ENCODE measurements at places on chromosomes 3 and 15.

DNA sequence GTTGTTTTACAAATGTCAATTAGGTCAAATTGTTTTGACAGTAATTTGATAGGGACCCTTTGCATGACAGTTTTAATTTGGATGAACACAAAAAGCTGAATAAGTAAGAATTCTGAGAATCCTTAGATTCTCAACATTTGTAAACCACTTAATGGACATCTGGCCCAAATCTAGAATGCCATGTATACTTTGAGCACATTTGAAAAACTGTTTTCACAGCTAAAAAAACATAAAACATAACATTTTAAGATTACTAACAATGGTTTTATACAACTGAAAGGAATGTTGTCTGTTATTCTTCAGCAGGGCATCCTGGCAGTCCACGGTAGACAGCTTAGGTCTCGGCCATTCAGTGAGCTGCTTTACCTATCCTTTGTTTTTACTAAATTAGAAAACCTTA, 34.5 kb upstream of the TM2D3 start:
- DNase-seq: no peak

DNA sequence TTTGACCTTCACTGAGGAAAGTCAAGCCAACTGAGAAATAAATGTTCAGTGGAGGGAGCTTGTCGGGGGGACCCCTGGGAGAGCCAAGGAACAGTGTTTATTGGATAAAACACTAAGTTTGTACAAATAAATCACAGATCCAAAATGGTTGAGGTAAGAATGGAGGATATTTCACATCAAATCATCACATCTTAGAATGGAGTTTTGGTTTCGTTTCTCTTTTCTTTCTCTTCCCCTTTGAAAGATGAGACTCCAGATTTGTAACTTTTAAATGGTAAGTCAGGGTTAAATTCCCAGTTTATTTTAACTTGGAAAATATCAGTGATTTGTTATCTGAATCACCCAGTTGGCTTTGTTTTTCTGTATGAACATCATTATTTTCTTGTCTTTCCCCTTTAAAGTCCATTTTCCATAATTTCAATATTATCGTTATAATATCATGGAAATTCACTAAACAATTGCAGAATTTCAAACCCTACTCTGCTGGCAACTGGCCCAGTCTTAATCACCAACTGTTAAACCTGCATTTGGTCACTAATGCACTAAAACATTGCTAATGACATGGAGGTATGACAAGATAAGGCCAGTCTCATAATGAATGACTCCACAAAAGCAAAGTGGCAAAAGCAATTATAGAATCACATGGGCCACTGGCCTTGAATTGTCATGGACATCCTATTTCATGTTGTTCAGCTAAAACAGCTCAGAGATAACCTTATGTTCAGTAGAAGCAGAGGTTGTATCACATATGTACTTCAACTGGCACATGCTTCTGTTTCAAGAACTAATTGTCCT, 295.1 kb downstream of the SHOX2 start:
- DNase-seq: no peak

DNA sequence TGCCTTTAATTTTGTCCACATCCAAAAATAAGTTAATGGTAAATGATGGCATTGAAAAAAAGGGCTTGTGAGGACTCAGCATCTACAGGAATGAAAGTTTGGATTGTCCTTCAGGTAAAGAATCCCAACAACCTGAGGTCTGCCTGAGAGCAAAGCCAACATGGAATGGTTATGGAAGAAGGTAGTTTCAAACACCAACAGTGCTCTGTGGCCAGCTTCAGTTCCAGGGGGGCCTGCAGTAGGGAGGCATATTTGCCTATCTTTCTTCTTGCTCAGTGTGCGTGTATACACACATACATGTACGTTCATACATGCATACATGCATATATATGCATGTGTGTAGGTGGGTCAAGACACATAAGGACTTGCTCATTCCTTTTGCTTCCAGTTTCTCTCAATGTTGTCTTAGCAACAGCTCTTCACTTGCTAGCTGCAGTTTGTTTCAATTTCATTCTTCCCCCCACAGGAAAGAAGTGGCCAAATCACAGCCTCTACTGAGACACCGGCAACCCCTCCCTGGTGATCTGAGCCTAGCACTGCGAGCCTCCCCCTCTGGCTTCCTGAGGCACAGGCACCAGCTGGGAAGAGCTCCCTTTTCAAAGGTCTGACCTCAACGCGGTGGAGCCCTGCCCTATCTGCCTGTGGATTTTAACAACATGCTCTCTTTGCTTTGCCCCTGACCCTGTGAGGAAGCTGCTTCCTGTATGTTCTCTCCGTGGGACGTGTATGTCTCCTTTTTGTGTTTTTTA, 146.2 kb downstream of the KLF13 start:
- no peak for DNase-seq

DNA sequence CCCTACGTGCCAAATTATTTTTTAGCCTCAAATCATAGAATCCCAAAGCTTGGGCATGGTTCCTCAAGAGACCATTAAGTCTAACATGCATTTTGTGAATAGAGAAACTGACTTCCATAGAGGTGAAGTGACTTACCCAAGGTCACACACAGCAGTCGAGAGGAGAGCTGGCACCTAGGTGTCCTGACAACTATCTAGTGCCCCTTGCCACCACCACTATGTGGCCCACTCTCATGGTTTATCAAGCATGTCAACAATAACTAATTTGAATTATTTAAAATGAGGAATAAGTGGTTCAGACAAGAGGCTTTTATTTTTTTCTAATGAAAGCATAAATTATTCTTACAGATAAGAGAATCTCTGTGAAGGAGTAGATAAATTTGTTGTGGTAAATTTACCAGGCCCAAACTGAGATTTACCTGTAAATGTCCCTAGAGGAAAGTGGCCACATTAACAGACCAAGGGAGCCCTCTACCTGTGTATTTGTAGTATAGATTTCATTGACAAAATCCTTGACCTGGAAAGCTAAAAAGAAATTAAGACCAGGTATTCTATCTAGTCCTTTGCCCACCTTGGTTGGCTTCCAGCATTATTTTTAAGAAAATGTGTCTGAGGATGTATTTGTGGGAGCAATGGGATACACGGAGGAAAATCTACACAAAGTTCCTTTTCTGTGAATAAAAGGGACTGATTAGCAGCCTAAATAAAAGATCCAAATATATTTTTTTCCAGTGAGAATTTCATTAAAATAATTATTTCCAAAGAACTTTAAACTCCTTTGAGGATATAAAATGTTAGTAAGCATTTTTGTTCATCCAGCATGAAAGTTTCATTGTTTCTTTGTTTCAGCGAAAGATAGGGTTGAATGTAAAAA, 49.1 kb downstream of the IQCH start:
- no peak for DNase-seq

DNA sequence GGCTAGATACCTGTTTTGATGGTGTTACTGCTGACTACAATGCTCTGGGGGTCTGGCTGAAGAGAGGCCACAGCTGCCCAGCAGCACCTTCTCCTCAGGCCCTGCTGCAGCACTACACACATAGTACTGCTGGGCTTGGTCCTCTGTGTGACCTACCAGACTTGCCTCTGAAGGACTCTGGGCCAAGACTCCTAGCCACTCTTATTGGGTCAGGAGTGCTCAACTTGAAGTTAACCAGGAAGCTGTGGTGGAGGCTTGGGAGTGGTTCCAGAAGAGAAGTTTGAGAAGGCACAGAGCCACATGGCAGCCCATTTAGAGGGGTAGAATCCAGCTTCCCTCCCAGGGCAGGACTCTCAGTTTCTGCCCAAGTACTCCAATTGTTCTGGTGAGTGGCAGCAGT, 16.6 kb downstream of the ELP6 start:
- DNase-seq: no peak

DNA sequence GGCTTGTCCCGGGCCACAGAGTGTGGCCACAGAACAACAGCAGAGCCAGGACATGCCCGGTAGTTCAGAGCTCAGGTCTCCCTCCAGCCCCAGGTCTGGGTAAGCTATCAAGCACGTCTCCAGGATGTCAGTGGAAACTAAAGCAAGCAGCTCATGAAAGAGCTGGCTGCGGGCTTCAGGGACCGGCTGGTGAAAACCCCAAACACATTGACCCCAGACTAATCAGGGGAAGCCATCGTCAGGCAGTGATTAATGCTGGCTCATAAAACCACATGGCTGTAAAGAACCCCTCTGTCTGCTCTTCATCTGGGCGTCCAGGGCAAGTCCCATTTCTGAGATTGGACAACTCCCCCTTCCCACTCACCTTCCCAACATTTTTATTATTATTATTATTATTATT, 37.8 kb downstream of the LMCD1 start:
- DNase-seq: no peak

DNA sequence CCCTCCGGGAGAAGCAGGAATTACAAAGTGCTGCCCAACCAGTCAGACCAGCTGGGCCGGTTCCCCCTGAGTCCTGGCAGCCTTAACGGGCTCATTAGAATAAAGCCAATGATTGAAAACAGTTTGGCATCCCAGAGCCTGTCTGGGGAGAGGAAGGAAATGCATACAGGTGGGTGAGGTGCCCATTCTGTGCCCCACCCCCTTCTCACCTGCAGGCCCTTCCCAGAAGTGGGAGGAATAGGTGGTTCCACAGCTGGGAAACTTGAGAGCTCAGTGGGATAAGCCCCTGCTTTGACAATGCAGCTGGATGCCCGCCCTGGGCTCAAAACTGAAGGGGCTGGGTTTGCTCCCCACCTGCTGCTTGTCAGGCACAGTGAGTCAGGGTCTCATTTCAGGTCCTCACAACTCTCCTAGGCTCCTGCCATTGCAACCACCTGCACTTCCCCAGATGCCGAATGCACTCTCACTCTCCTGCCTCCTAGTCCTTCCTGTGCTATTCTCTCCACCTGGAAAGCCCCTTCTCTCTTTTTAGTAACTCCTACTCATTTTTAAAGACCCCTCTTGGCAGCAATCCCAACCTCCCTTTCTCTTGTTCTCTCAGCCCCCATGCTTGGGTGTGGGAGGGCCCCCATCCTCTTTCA, 5.5 kb upstream of the BUB1B start:
- DNase-seq: no peak

DNA sequence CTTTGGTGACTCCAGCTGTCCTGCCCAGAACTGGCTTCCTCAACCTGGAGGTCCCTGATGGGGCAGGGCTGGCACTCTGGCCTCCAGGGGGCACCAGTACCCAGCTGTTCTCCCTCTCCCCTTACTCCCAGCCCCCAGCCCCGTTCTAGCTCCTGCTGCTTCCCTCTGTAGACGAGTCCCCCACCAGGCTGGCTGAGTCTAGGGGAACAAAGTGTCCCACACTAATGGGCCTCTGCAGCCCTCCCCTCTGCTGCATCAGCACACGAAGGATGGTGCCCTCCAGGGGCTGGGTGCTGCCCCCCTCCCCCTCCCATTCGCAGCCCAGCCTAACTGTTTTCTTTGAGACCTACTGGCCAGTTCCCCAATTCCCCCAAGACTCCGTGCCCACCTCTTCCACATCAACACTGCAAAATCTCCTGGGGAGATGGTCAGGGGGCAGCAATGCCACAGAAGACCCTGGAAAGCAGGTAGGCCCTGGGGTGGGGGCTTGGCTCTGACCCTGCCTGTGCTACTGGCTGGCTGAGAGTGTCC, 4.2 kb downstream of the RHCG start:
- DNase-seq: no peak

GRCh38 chr3:139774560-139775302, 97.0 kb upstream of the NMNAT3 start:
- no peak for DNase-seq

GRCh38 chr3:51815614-51816013, 36.6 kb upstream of the IQCF6 start:
- no peak for DNase-seq

DNA sequence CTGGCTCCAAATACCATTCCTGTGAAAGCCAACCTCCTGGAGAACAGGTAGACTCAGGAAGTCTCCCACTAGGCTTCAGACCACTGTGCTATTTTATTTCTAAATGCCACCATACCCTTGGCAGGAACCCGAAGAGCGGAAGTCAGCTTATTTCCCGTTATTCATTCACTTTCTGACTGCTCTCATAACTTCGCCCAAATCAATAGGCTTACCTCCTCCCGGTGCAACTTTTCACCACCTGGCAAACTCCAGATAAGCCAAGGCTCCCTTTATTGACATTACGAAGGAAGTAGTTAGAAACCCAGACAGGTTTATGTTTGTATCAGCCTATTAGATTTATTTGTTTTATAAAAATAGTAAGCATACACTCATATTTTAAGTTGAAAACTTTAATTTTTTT, 3.3 kb upstream of the CCDC54 start:
- DNase-seq: no peak

DNA sequence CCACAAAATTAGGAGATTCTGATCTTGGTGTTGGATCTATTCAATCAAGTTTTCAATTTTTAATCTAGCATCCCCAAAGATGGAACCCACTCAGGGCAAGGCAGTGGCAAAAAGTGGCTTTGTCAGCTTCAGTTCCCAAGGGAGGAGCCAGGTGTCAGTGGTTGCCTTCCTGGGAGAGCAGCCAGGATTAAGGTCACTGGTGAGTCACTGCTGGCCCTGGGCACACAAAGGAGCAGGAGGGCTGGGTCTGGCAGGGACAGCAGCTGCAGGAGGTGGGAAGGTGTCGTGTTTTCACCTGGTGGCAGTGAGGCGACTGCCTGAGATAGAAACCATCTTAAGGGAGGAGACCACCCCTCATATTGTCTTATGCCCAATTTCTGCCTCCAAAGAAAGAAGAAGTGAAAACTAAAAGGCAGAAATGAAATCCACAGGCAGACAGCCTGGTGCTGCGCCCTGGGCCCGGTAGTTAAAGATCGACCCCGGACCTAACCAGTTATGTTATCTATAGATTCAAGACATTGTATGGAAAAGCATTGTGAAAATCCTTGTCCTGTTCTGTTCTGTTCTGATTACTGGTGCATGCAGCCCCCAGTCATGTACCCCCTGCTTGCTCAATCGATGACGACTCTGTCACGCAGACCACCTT, 5.9 kb upstream of the KLHL25 start:
- no peak for DNase-seq
